ENCODE measurements at places on chromosomes 7 and 10. TPM values are rescaled to one million over a fixed set of nuclear protein-coding genes. Genes with fewer than 3 reads are reported as not detected.

SPAM1 gene
- not detected for polyA plus RNA-seq

MPP7 gene
- 41.2 TPM for polyA plus RNA-seq

CDHR3 gene
- 2.0 TPM for polyA plus RNA-seq

RNF32 gene
- polyA plus RNA-seq, result 0.32 TPM

SFTPA1 gene
- not detected for polyA plus RNA-seq

FEZF1 gene
- polyA plus RNA-seq, result not detected

FAM221A gene
- polyA plus RNA-seq, result 1.8 TPM

DNA sequence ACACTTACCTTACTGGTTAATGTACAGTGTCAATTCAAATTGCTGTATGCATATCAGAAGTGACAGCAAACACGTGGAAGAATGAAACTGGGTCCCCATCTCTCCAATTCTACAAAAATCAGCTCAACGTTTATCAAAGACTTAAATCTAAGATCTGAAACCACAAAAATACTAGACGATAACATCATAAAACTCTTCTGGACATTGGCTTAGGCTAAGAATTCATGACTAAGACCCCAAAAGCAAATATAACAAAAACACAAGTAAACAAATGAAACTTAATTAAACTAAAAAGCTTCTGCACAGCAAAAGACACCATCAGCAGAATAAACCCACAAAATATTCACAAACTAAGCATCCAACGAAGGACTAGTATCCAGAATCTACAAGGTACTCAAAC lies 35.9 kb upstream of the PFKP start:
- H3K4me3 ChIP-seq, result no peak overlapping the region
- no peak for DNase-seq

DNA sequence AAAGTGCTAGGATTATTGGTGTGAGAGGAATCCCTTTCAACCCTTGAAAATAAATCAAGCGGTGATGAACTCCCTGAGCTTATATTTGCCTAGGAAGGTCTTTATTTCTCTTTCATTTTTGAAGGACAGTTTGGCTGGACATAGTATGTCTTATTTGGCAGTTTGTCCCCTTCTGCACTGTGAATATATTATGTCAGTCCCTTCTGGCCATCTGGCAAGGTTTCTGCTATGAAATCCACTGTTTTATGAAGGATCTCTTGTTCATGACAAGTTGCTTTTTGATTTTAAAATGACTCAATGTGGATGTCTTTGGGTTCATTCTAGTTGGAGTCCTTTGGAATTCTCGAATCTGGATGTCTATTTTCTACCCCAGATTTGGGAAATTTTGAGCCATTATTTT lies 21.7 kb upstream of the MCM10 start:
- no peaks in the 10 kb centered on the region for H3K4me1 ChIP-seq
- H3K27ac ChIP-seq, result no peak overlapping the region
- no peaks in the 10 kb centered on the region for H3K27me3 ChIP-seq
- no peak overlapping the region for H3K4me3 ChIP-seq
- DNase-seq, result no peak

DNA sequence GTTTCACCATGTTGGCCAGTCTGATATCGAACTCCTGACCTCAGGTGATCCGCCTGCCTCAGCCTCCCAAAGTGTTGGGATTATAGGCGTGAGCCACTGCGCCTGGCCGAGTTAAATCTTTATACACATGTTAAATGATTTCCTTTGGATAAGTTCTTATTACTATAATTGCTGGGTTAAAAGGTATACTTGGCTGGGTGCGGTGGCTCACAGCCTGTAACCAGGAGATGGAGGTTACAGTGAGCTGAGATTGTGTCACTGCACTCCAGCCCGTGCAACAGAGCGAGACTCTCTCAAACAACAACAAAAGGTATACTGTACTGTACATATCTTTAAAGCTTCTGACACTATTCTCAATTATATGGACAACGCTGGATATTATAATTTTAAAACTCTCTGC lies 53.2 kb upstream of the CDK13 start:
- no peak overlapping the region for H3K27ac ChIP-seq
- peaks cover 7% of the 10 kb centered on the region for H3K27me3 ChIP-seq
- peaks cover 3% of the 10 kb centered on the region for H3K4me1 ChIP-seq
- H3K36me3 ChIP-seq, result no peaks in the 10 kb centered on the region

DNA sequence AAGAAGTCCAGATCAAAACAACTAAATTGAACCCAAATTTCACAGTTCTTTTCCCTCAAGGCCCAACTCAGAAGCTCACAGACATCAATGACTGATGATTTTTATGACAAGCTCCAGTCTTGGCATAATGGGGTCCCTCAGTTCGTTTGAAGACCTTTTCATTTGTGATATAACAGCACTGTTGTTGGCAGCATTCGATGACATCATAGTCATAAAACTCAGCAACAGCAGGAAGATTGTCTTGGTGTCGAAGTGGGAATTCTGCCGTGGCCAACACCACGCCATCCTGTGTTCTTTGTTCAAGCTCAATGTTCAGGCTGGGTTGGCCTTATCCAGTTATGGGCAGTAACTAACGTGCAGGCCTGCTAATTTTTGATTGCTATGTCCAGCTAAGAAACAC lies 261.7 kb downstream of the C7orf25 start:
- peaks cover 4% of the 10 kb centered on the region for H3K27me3 ChIP-seq
- H3K27ac ChIP-seq, result no peak overlapping the region
- DNase-seq, result no peak
- H3K4me3 ChIP-seq, result no peak overlapping the region
- no peaks in the 10 kb centered on the region for H3K4me1 ChIP-seq
- H3K36me3 ChIP-seq, result no peaks in the 10 kb centered on the region

GRCh38 chr10:86314616-86315548 lies 51.7 kb downstream of the GRID1 start:
- no peaks in the 10 kb centered on the region for H3K4me1 ChIP-seq
- no peak overlapping the region for H3K27ac ChIP-seq
- no peak for DNase-seq
- H3K4me3 ChIP-seq, result no peak overlapping the region
- no peaks in the 10 kb centered on the region for H3K36me3 ChIP-seq
- peaks cover 28% of the 10 kb centered on the region for H3K27me3 ChIP-seq

GRCh38 chr10:80459047-80459865 lies 5.1 kb downstream of the TSPAN14 start:
- peak overlapping the region; percentile 98 for H3K27ac ChIP-seq
- H3K36me3 ChIP-seq, result peaks cover 15% of the 10 kb centered on the region
- H3K4me3 ChIP-seq, result peak overlapping the region; percentile 99
- H3K4me1 ChIP-seq, result peaks cover 84% of the 10 kb centered on the region
- DNase-seq, result peak; percentile 62
- H3K27me3 ChIP-seq, result no peaks in the 10 kb centered on the region

GRCh38 chr10:24299578-24300260 lies 90.8 kb downstream of the KIAA1217 start:
- no peak overlapping the region for H3K27ac ChIP-seq
- H3K36me3 ChIP-seq, result no peaks in the 10 kb centered on the region
- no peaks in the 10 kb centered on the region for H3K4me1 ChIP-seq
- DNase-seq, result no peak
- H3K27me3 ChIP-seq, result peaks cover 2% of the 10 kb centered on the region

GRCh38 chr7:150396426-150396825 lies 17.3 kb downstream of the ZNF775 start:
- H3K4me1 ChIP-seq, result peaks cover 7% of the 10 kb centered on the region
- H3K4me3 ChIP-seq, result no peak overlapping the region
- DNase-seq, result no peak
- H3K36me3 ChIP-seq, result peaks cover 5% of the 10 kb centered on the region

- H3K4me3 ChIP-seq, result no peak overlapping the region
- no peaks in the 10 kb centered on the region for H3K36me3 ChIP-seq
- H3K27ac ChIP-seq, result no peak overlapping the region
These were observed 61.1 kb upstream of the NPSR1 start for GRCh38 chr7:34596887-34597286.

GRCh38 chr10:3935933-3936359 lies 150.9 kb upstream of the KLF6 start:
- H3K4me1 ChIP-seq, result peaks cover 5% of the 10 kb centered on the region
- no peaks in the 10 kb centered on the region for H3K36me3 ChIP-seq
- H3K4me3 ChIP-seq, result no peak overlapping the region
- no peak overlapping the region for H3K27ac ChIP-seq

DNA sequence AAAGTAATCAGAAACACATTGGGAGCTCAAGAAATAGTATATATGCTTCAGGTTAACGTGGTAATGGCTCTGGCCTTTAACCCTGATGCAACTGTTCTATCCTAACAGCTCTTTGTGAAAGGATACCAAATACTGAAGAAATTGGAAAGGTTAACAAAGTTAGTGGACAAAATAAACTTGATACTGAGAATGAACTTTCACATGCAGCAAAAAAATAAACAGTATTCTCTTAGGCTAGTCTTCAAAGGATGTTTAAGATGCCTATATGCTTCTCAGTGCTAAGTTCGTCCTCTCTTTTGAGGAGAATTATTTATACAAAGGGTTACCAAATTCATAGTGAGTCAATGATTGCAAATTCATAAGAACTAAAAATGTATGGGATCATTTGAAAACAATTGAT lies 256.2 kb upstream of the FERD3L start:
- DNase-seq, result no peak
- no peaks in the 10 kb centered on the region for H3K36me3 ChIP-seq
- no peak overlapping the region for H3K4me3 ChIP-seq
- no peak overlapping the region for H3K27ac ChIP-seq

GRCh38 chr7:71594736-71595135 lies 462.8 kb downstream of the GALNT17 start:
- H3K27me3 ChIP-seq, result no peaks in the 10 kb centered on the region
- no peaks in the 10 kb centered on the region for H3K4me1 ChIP-seq
- no peak overlapping the region for H3K27ac ChIP-seq
- no peak for DNase-seq
- H3K4me3 ChIP-seq, result no peak overlapping the region
- H3K36me3 ChIP-seq, result no peaks in the 10 kb centered on the region

DNA sequence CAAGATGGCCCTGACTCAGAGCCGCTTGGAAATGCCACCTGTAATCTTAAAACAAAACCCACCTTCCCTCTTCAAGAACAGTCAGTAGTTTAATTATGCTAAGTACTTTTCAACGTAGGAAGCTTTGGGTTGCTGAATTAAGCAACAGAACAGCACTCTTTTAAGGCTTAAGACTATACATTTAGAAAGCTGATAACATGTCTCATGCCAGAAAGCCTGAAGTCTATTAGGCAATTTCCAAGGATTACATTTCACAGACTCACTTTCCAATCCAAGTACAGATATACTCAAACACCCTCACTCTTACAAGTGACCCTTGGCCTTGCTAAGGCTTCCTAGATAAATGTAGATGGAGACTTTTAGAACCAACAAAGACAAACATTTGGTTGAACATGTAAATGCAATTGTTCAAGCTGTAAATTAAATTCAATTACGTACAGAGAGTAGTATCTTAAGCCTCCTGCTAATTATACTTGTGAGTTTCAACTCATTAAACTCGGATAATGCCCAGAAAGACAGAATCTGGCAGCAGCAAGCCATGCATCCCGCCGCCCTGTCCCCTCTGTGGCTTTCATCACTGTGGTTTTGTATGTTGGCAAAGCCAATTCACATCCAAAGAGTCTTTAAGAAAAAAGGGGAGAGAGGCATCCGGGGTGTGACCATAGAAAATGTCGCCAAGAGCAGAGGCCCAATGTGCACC lies 283.1 kb upstream of the NRP1 start:
- peaks cover 5% of the 10 kb centered on the region for H3K4me1 ChIP-seq
- H3K27me3 ChIP-seq, result peaks cover 4% of the 10 kb centered on the region
- H3K36me3 ChIP-seq, result peaks cover 12% of the 10 kb centered on the region
- no peak for DNase-seq
- H3K27ac ChIP-seq, result no peak overlapping the region

Measured in naive thymus-derived CD8-positive, alpha-beta T cell (primary cell).